SJSA1 (cell line): ENCODE measurements at places on chromosomes 13 and 19. TPM values are rescaled to one million over a fixed set of nuclear protein-coding genes. Genes with fewer than 3 reads are reported as not detected.

- H3K27ac ChIP-seq, result no peak overlapping the region
- no peaks in the 10 kb centered on the region for H3K36me3 ChIP-seq
- no peak for DNase-seq
- no peaks in the 10 kb centered on the region for H3K27me3 ChIP-seq
- H3K4me1 ChIP-seq, result no peaks in the 10 kb centered on the region; the same call in 1 of the 2 replicates
- no peak overlapping the region for H3K4me3 ChIP-seq
Measured at GRCh38 chr19:29882719-29883105, 59.3 kb upstream of the URI1 start.

GRCh38 chr19:48319647-48320541 lies 5.5 kb upstream of the EMP3 start:
- H3K4me3 ChIP-seq, result no peak overlapping the region
- DNase-seq, result peak; percentile 81
- H3K36me3 ChIP-seq, result no peaks in the 10 kb centered on the region
- H3K27me3 ChIP-seq, result no peaks in the 10 kb centered on the region
- H3K4me1 ChIP-seq, result peaks cover 43% of the 10 kb centered on the region

GRCh38 chr19:30340771-30341561 lies 31.2 kb upstream of the ZNF536 start:
- H3K4me1 ChIP-seq, result peaks cover 33% of the 10 kb centered on the region
- peak overlapping the region; percentile 62 for H3K27ac ChIP-seq
- no peaks in the 10 kb centered on the region for H3K36me3 ChIP-seq
- DNase-seq, result no peak
- H3K4me3 ChIP-seq, result no peak overlapping the region

RASAL3 gene
- total RNA-seq, result not detected in 2 replicates

NXNL1 gene
- not detected in 2 replicates for total RNA-seq

KASH5 gene
- not detected in 2 replicates for total RNA-seq

DNA sequence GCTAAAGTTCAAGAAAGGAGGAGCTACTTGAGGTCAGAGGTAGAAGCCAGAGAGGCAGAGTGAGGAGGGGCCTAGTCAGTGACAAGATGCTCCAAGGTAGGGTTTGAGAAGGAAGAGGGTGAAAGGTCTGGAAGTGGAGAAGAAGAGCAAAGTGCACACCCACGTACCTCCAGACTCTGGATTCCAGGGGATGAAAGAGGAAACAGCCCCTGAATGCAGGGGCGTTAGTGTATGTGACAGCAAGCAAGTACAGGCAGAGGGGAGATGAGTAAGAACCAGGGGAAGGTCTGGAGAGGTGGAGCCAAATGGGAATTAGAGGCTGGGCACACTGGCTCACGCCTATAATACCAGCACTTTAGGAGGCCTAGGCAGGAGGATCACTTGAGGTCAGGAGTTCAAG lies 8.7 kb downstream of the RPS28 start:
- peaks cover 9% of the 10 kb centered on the region for H3K4me1 ChIP-seq
